Cortex of kidney (tissue), 1 donor: ENCODE measurements at places on chromosomes 16 and 17.

DNA sequence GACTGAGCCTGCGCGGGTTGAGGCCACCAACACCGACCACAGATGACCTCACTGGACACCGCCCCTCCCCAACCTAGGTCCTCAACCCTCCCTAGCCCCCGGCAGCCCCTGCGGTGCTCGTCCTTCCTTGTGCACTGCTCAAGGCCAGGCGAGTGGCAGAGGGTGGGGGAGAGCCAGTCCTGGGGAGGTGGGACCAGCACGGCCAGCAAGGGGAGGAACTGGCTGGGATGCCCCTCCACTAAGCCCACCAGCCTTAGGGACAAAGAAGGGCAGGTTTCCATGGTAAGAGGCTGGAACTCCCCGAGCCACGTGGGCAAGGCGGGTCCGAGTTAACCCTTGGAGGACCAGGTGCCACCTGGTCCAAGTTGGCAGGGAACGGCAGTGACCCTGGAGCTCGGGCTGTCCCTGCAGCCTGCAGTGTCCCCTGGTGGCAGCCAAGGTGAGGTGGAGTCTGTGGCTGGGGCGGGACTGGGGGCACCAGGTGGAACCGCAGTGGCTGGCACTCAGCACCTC, 9.2 kb downstream of the FSCN2 start:
- DNase-seq = no peak

DNA sequence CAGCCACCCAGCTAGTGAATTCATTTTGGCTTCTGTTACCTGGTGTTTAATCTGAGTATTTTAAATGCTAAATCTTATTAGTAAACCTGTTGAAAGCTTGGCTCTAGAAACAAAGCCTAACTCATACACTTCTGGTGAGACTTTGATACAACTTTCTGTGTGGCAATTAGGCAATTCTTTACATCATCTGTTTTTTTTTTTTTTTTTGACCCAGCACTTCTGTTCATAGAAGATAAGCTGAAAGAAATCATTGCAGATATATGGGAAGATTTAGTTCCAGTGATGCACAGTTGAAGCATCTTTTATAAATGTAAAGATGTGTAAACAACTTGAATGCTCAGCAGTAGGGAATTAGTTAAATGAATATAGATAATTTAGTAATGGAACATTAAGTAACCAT, 21.7 kb upstream of the ABCC11 start:
- no peak for DNase-seq

DNA sequence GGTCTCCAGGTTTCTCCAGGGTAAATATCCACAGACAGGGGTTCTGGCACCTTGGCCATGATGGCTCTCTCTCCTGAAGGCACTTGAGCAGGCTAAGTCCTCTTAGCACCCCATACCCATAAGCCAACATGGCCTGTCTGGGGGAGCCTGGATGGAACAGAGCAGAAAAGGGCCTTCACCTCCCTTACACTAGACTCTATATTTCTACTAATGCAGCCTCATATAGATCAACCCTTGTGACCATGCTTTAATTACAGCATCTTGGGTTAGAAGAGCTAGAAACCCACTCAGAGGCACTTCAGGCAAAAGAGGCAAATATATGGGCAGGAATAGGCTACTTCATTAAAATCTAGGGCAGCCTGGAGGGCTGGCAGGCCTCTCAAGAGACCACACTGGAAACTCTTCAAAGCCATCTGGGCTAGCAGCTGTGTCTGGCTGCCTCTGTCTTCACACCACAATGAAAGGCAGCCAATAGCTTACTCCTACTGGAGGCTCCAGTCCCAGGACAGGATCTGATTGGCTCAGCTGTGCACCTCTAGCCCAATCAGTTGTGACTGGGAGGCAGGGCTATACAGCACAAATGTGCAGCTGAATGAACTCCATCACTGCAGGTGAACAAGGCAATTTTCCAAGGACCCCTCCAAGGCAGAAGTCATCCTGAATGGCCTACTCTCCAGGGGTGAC, 4.7 kb upstream of the CDT1 start:
- no peak for DNase-seq

GRCh38 chr17:32341141-32341856, 674 bp downstream of the C17orf75 start:
- no peak for DNase-seq

DNA sequence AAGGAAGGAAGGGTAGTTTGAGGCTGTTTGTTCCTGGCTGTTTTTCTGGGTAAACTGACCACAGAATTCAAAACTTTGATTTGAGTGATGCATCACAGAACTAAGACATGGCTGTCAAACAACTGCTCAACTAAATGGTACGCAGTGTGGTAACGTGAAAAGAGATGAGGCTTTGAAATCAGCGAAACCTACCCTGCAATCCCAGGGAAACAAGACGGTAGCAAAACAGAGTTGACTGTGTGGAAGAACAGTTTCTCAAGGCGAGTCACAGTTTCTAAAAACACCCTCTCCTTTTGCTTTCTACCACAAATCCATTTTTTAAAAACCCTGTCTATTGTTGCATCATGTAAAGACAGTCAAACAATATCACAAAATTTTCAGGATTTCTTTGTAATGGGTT, 156.0 kb upstream of the MAF start:
- DNase-seq = no peak

- DNase-seq = no peak
These were observed 111.2 kb upstream of the NLRP1 start for GRCh38 chr17:5695480-5695879.

GRCh38 chr17:42413464-42414040, 9.5 kb downstream of the CAVIN1 start:
- no peak for DNase-seq

DNA sequence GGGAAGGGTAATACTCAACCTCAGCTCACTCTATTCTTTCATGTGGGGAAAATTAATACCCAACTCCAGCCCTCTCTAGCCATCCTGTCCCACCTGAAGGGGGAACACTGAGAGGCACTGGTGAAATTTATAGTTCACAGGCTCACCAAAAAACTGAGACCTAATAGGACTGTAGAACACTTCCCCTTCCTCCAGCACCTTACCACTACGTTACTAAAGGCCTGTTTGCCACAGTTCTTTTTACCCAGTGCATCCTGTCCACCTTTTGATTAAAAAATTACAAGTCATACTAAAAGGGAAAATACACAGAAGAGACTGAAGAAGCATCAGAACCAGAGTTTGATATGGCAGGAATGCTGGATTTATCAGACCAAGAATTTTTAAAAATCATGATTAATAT, 26.0 kb downstream of the DHRS7B start:
- no peak for DNase-seq

- no peak for DNase-seq
These were observed 404 bp downstream of the EMC6 start for GRCh38 chr17:3669085-3669347.

DNA sequence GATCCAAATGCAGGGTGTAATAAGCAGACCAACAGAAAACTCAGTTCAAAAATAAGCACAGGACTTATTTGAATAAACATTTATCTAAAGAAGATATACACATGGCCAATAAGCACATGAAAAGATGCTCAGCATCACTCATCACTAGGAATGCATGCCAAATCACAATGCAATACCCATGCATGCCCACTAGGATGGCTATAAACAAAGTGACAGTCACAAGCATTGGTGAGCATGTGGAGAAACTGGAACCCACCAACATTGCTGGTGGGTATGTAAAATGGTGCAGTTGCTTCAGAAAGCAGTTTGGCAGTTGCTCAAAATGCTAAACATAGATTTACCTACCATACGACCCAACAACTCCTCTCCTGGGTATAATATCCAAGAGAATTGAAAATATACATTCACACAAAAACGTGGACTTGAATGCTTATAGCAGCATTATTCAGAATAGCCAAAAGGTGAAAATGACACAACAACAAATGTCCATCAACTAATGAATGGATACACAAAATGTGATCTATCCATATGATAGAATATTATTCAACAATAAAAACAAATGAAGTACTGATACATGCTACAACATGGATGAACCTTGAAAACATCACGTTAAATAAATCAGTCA, 20.1 kb downstream of the UBE2O start:
- no peak for DNase-seq

- DNase-seq = no peak
These were observed 20.1 kb downstream of the CNTNAP1 start for GRCh38 chr17:42702446-42702845.

DNA sequence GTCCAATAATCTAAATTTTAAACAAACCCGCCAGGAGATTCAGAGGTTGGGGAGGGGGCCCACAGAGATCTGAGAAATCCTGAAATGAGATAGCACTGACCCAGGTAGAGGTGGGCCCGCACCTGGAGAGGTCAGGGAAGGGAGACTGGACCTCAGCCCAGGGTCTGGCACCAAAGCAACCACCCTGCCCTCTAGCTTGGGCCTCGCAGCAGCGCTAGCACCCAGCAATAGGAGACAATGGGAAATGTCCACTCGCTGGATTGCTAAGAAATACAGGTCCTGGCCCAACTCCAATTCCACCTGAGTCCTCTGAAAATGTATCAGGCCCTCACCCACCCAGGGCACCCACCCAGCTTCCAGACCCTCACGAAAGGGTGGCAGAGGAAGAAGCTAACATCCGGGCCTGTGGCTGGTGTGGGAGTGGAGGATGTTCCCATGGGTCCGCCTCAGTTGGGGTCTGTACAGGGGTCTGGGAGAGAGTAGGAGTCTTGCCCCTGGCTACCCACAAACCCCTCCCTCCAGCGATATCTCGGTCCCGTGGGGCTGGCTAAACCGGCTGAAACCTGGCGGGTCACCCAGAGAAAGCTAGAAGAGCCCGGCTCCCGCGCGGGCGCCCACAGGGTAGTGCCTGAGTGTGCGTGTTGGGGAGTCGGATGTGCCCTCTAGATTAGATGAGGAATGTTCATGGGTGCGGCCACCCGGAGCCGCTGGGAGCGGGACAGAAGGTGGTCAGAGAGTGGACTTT, 1.1 kb downstream of the PLLP start:
- no peak for DNase-seq
